ENCODE measurements at places on chromosomes 1 and 21.

DNA sequence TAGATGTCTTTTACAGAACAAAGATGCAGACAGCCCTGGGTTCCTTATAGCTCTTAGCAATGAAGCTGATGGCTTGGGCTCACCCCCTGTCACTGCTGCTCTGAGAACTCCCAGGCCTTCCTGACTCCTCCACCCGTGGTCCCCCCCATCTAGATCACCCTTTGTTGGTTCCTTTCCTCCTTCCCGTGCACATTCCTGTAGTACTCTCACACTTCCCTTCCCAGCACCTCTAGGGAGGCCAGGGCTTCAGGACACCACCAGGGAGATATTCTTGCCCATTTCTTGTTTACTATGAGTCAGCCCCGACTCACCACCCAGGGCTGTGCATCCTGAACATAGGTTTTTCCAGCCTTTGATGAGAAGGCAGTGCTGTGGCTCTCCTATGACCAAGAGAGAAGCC, 14.4 kb upstream of the NOS1AP start:
- peak; percentile 84 for DNase-seq

DNA sequence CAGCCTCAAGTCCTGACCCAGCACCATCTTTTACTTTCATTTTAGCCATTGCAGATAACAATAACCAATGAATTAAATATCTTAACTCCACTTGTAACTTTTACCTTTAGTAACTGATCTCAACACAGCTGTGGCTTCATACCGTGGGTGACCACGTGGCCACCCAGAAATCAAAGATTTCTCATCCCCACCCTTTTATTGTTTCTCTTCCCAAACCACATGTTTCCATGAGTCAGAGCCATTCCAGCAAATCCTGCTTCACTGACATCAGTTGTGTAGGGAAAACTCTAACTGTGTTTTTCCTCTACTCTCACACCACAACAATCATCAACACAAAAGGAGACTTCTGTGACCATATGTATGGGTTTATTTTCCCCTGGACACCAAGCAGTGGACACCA, 25.1 kb upstream of the BRDT start:
- peak; percentile 36 for DNase-seq

- no peak for DNase-seq
Observed at GRCh38 chr1:75166821-75167220, 32.6 kb downstream of the LHX8 start.

DNA sequence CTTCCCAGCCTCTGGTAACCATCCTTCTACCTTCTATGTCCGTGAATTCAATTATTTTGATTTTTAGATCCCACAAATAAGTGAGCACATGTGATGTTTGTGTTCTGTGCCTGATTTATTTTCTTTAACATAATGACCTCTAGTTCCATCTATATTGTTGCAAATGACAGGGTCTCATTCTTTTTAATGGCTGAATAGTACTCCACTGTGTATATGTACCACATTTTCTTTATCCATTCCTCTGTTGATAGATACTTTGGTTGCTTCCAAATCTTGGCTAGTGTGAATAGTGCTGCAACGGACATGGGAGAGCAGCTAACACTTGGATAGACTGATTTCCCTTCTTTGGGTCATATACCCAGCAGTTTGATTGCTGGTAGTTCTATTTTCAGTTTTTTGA, 51.8 kb downstream of the WDR4 start:
- no peak for DNase-seq

GRCh38 chr1:201112173-201112731, at the start of gene CACNA1S:
TSS of gene CACNA1S (minus strand) at chr1:201112426. CDS start at chr1:201112339, 87 bp downstream.
- no peak for DNase-seq

DNA sequence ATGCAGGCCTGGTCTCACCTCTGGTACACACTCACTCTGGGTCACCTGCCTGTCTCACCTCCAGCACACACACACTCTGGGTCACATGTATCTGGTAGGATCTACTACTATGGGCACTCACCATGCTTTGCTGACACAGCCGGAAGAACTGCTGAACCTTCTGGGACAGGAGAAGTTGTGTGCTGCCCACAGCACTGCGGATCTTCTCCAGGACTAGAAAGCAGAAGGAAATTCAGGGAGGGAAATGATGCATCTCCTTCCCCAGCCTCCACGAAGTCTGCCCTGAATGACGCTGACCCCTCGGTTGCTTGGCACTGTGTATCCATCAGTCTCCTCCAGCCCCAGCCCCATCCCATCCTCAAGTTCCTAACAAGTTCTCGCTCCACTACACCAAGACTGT, 7.9 kb upstream of the SMIM12 start:
- DNase-seq: no peak

DNA sequence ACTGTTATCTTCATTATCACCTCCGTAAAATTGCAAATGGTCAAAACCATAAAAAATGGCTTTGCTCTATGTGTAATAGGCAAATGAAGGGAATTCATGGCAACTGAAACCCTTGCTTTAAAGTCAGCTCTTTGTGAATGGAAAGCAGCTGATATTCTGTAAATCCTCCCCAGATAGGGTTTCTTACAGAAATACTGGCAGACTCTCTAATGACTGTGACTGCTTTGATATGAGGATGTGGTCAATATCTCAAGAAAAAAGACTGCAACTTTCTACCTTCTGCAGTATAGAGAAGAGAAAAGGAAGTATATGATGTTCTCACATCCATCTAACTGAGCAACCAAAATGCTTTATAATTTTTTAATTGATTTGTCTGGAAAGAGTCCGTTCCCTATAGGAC, 193.1 kb downstream of the ST6GALNAC3 start:
- no peak for DNase-seq

DNA sequence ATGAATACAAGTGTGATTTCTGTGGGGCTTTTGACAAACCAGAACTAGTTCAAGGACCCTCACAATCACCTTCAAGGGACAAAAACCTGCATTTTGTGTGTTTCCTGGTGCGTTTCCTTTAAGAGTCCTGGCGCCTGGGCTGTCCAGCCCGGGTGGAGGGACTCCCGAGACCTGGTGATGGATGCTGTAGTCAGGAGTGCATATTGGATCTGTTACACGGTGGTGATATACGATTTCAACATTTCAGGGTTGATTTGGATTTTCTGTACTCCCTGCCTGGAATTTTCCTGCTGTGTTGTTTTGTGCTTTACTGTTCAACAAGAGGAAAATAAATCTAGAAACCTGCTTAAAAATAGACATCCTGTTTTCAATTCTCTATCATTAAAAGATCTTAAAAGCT, 162.0 kb downstream of the KIF26B start:
- DNase-seq: no peak

DNA sequence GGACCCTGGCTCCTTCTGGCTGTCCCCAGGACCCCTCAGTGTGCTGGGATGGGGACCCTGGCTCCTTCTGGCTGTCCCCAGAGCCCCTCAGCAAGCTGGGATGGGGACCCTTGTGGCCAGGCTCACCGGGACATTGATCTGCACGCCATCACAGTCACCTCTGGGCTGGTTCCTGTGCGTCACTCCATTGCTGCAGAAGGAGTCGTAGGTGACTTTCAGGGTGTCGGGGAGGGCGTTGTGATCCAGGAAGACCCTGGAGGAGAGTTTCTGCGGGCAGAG, 19.7 kb upstream of the PTTG1IP start:
- no peak for DNase-seq

DNA sequence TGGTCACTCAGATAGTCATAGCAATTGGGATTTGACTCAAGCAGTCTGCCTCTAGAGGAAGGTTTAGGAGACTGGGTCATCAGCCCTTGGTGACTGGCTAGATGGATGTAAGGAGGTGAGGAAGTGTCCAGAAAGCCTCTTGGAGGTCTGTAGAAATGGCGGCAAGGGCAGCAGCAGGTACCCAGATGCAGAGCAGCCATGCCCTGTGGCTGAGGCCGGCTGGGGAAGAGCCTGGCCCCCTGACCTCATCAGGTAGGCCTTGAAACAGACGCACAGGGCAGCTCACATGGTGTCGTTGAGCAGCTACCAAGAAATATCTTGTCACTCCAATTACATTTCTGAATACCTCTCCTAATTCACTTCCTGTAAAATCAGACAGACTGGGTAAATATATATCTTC, 98.2 kb downstream of the DMRTB1 start:
- no peak for DNase-seq

DNA sequence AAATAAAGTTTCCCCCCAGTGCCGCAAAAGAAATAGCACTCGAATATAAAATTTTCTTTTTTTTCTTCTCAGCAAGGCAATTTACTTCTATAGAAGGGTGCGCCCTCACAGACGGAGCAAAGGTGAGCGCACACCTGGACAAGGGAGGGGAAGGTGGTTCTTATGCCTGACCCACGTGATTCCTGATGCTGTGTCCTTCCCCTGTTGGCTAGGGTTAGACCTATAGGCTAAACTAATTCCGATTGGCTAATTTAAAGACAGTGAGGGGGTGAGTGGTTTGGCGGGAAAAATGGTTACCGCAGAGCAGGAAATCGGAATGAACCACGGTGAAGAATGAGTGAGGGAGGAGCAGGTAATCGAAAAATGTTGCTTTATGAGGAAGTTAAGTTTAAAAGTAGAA, 607 bp upstream of the FAAH start:
- DNase-seq: no peak

- no peak for DNase-seq
Observed at GRCh38 chr1:43930949-43931275, 2.7 kb upstream of the ARTN start.

DNA sequence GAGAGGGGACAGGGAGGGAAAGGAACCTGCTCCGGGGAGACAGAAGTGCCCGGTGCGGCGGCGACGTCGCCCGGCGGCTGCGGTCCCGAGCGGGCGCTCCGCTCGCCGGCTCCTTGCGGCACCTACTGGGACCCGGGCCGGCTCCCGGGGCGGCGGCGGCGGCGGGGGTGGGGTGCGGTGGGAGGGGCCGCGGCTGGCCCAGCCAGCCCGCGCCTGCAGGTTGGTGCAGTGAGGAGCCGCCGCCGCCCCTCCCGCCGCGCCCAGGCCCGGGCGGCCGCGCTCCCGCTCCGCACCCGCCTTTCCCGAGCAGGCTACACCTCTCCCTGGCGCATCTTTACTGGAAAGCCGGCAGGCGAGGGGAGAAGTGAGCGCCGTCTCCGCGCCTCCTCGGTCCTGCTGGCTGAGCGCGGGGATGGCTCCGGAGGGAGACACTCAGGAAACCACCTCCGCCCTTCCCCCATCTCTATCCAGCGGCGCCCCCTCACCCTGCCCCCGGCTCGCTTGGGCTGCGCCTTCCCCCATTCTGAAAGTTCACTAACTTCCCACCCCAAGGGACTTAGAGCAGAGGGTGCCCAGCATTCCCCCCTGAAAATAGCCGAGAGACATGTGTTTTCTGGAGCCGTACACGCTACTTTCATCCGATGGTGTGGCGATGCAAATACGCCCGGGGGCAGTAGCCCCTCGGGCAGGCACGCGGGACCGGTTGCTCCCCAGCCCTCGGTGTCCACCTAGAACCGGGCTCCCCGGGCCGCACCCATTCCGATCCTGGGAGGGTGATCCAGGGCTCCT, at the start of gene PLD5:
TSS of gene PLD5 (minus strand) at position 127 of the 789 bp plus-strand sequence.
- no peak for DNase-seq

- peak; percentile 53 for DNase-seq
Observed at GRCh38 chr1:109151146-109151990, 37.5 kb downstream of the ELAPOR1 start.

- DNase-seq: peak; percentile 12
Observed at GRCh38 chr1:68904477-68904876, 407.6 kb upstream of the DEPDC1 start.

GRCh38 chr1:235088907-235089306, 39.7 kb downstream of the TOMM20 start:
- no peak for DNase-seq

GRCh38 chr1:92483610-92484471, 2.9 kb downstream of the GFI1 start:
- DNase-seq: no peak

Measured in choroid plexus epithelial cell (primary cell).